ELR (cell line): ENCODE measurements at places on chromosomes 11 and 22.

DNA sequence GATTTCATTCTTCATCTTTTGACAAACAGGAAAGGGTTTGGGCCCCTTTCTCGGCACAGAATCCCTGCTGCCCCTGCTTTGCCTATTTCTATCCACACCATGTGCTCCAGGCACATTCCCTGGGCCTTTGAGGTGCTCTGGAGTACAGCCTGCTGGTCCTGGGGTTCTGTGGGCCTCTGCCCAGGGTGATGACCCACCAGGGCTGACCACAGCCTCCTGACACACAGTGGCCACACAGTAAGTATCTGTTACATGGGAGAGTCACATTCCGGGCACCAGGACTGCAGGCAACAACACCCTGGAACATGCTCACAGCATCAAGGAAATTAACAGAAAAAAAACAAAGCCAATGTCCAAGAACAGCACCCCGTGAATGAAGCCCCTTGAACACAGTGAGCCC is 39.1 kb downstream of the SCUBE2 start:
- peak; percentile 4 for DNase-seq

GRCh38 chr11:115872416-115872815 is 368.2 kb upstream of the CADM1 start:
- no peak for DNase-seq

- peak; percentile 27 for DNase-seq
These were observed 4.6 kb downstream of the C11orf71 start for GRCh38 chr11:114395736-114396135.

- no peak for DNase-seq
These were observed 999.6 kb downstream of the BRD1 start for GRCh38 chr22:48827904-48828555.

- DNase-seq: no peak
These were observed 37.9 kb downstream of the SMIM38 start for GRCh38 chr11:69193629-69194028.

- DNase-seq: no peak
These were observed 34.7 kb downstream of the CTTN start for GRCh38 chr11:70433038-70433437.
